ENCODE measurements at places on chromosomes 3 and 15. TPM values are rescaled to one million over a fixed set of nuclear protein-coding genes. Genes with fewer than 3 reads are reported as not detected.

GRCh38 chr3:65767551-65767950 lies 271.2 kb downstream of the MAGI1 start:
- H3K27me3 ChIP-seq = no peaks in the 10 kb centered on the region
- H3K27ac ChIP-seq = no peak overlapping the region
- H3K4me3 ChIP-seq = no peak overlapping the region
- H3K36me3 ChIP-seq = no peaks in the 10 kb centered on the region
- H3K4me1 ChIP-seq = no peaks in the 10 kb centered on the region
- DNase-seq = no peak

- H3K36me3 ChIP-seq = no peaks in the 10 kb centered on the region
- no peaks in the 10 kb centered on the region for H3K4me1 ChIP-seq
- no peak for DNase-seq
- H3K4me3 ChIP-seq = no peak overlapping the region
- no peaks in the 10 kb centered on the region for H3K27me3 ChIP-seq
Measured at GRCh38 chr15:80660119-80660518, 35.0 kb upstream of the ABHD17C start.

DNA sequence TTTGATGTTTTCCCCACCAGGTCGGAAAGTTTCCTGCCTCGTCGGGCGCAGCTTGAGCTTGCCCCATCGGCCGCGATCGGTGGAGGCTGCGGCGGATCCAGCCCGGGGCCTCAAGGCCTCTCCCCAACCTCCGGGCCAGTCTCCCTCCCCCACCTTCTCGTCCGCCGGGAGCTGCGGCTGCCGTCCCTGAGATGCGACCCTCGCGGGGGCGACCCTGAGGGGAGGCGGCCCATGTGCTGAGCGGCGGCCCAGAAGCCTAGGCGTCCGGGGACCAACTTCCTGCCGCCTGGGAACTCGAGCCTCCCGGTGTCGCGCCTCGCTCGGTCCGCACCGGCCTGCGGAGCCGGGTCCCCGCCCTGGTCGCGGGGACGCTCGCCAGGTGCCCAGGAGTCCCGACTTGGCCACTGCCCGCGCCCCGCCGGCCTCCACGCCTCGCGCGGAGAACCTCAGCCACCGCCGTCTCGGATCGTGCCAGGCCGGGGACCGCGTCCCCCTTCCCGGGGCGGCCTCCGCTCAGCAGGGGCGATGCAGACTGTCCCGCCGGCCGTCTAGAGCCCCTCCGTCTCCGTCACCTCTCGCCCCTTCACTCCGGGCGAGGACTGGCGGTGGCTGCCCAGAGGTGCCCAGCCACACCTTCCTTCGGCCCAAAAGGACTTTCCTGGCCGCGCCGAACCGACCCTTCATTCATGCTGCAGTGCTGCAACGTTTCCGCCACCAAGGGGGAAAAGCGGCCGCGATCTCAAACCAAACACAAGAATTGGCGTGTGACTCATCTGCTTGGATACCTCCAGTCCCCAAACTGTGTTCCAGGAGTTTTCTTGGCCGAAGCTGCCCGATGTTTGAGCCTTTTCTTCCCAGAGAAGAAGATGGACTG lies 656 bp downstream of the SLMAP start:
- peak overlapping the region; percentile 77 for H3K4me3 ChIP-seq
- no peaks in the 10 kb centered on the region for H3K4me1 ChIP-seq
- no peaks in the 10 kb centered on the region for H3K36me3 ChIP-seq
- no peaks in the 10 kb centered on the region for H3K27me3 ChIP-seq

ZBTB20 gene
- total RNA-seq = 90.8 TPM

UBAP1L gene
- total RNA-seq = 1.1 TPM

FAM107A gene
- total RNA-seq = 76.5 TPM

DNA sequence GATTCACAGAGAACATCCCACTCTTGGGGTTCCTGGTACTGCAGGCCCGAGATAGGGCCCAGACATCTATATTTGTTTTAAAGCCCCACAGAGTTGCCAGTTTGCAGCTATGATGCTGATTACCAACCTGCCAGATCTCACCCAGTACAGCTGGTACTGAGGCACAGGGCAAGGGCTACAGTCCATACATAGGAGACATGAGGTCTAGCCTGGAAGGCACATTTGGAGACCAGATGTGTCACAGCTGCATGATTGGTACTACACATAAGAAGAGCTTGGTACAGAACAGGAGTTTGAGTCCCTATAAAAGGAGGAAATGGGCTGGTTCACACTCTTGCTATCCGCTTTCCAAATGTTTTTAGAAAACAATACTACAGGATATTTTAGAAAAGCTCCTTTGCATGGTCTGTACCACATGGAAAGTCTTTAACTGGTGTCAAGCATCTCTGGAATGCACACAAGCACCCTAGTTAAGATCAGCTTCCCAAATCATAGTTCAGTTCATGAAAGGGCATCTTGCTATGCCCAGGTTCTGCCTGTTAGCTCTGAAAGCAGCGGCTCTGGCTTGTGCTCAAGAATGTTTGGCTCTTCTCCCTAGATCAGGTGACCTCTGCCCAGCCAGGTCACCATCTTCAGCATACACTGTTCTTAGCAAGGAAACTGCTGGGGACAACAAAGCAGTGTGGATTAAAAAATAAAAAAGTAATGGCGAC lies 20.6 kb downstream of the MTMR14 start:
- H3K4me1 ChIP-seq = peaks cover 64% of the 10 kb centered on the region
- peaks cover 84% of the 10 kb centered on the region for H3K36me3 ChIP-seq
- DNase-seq = no peak
- H3K4me3 ChIP-seq = no peak overlapping the region
- peak overlapping the region; percentile 84 for H3K27ac ChIP-seq

- H3K4me3 ChIP-seq = no peak overlapping the region
- H3K27ac ChIP-seq = peak overlapping the region; percentile 78
- no peak for DNase-seq
- no peaks in the 10 kb centered on the region for H3K27me3 ChIP-seq
- H3K36me3 ChIP-seq = no peaks in the 10 kb centered on the region
Measured at GRCh38 chr15:98786717-98787116, 138.4 kb downstream of the IGF1R start.

GRCh38 chr3:5232570-5232969 lies 45.1 kb downstream of the EDEM1 start:
- H3K27me3 ChIP-seq = no peaks in the 10 kb centered on the region
- H3K36me3 ChIP-seq = no peaks in the 10 kb centered on the region
- no peaks in the 10 kb centered on the region for H3K4me1 ChIP-seq
- DNase-seq = no peak
- H3K4me3 ChIP-seq = no peak overlapping the region

- no peak overlapping the region for H3K27ac ChIP-seq
- H3K27me3 ChIP-seq = no peaks in the 10 kb centered on the region
- H3K4me3 ChIP-seq = no peak overlapping the region
- DNase-seq = no peak
- peaks cover 7% of the 10 kb centered on the region for H3K4me1 ChIP-seq
Measured at GRCh38 chr15:93249623-93250022, 160.6 kb upstream of the RGMA start.

- peak overlapping the region; percentile 80 for H3K27ac ChIP-seq
- DNase-seq = peak; percentile 83
- no peaks in the 10 kb centered on the region for H3K27me3 ChIP-seq
- no peak overlapping the region for H3K4me3 ChIP-seq
Measured at GRCh38 chr15:60374628-60375081, 23.1 kb downstream of the ANXA2 start.

GRCh38 chr3:152183473-152183872 lies 85.3 kb upstream of the MBNL1 start:
- H3K36me3 ChIP-seq = no peaks in the 10 kb centered on the region
- no peak overlapping the region for H3K4me3 ChIP-seq
- no peak for DNase-seq
- no peaks in the 10 kb centered on the region for H3K27me3 ChIP-seq
- H3K27ac ChIP-seq = no peak overlapping the region

DNA sequence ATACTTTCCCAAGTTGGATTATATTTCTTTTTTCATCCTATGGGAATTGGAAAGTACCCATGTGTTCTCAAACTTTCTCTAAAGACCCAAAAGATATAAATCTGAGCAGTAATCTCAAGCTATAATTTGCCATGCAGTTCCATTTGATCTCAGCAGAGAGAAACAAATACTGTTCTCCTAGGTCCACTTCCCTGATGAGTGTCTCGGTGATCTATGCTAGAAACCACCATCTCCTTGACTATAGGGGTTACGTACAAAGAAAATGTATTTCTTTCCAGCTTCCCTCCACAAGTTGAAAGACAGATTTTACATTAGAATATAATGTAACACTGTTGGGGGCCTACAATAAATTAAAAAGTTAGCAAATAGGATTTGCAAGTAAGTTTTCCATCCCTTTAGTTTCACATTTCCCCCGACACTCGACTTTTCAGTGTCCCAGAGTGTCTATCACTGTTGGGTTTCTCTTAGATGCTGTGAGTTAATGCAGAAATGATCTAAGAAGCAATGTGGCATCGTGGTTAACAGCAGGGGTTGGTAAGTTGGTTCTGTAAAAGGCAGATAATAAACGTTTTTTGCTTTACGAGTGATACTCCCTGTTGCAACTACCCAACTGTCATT lies 465.1 kb upstream of the CFAP20DC start:
- no peaks in the 10 kb centered on the region for H3K36me3 ChIP-seq
- no peaks in the 10 kb centered on the region for H3K27me3 ChIP-seq
- H3K4me1 ChIP-seq = no peaks in the 10 kb centered on the region
- no peak overlapping the region for H3K4me3 ChIP-seq
- DNase-seq = no peak

DNA sequence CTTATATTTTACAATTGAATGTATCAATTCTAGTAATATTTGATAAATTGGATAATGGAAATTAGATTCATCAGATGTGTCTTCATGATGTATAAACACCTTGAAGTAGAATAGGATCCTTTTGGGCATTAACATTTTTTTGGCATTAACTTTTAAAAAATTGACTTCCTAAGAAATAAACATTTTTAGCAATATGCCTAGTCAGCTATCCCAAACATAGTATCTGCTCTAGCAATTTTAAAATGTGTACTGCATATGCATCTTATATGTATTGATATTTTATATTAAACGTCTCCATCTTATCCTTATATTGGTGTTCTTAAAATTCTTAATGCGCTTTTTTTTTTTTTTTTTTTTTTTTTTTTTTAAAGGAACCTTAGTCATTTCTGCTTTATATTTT lies 8.5 kb downstream of the CCNDBP1 start:
- no peaks in the 10 kb centered on the region for H3K27me3 ChIP-seq
- DNase-seq = no peak
- no peak overlapping the region for H3K4me3 ChIP-seq
- no peak overlapping the region for H3K27ac ChIP-seq
- H3K4me1 ChIP-seq = peaks cover 24% of the 10 kb centered on the region
- H3K36me3 ChIP-seq = peaks cover 42% of the 10 kb centered on the region

- peak overlapping the region; percentile 64 for H3K4me3 ChIP-seq
- H3K27ac ChIP-seq = peak overlapping the region; percentile 91
- H3K4me1 ChIP-seq = peaks cover 38% of the 10 kb centered on the region
- H3K36me3 ChIP-seq = no peaks in the 10 kb centered on the region
- no peaks in the 10 kb centered on the region for H3K27me3 ChIP-seq
Measured at GRCh38 chr3:11643201-11643603, 513 bp downstream of the VGLL4 start.

LYZL4 gene
- total RNA-seq = not detected

LRTM1 gene
- not detected for total RNA-seq

GRCh38 chr3:82568776-82569338 lies 807.4 kb upstream of the GBE1 start:
- H3K4me3 ChIP-seq = no peak overlapping the region
- no peaks in the 10 kb centered on the region for H3K4me1 ChIP-seq
- no peaks in the 10 kb centered on the region for H3K36me3 ChIP-seq
- H3K27ac ChIP-seq = no peak overlapping the region

DNA sequence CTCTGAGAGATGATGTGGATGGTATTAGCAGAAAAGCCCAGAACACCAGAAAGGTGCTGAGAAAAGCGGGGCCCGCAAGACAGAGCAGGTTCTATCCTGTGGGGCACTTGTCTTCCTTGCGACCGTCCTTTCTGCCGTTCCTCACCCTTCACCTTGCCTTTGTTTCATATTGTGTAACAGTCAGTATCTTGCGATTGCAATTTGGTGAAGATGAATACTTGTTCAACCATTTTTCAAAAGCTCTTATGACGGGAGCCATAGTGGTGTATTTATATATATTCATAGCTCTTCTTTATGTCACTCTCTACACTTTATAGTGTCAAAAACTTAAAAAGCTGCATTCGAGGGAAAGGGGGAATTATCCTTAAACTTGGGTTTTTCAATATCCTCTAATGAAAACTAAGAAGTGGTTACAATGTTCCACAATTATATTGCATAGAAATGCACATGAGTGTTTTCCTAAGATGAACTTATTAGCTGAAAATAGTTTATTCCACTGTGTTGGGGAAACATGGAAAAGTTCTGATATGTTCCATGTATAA lies 797 bp downstream of the MAP3K13 start:
- H3K27ac ChIP-seq = peak overlapping the region; percentile 73
- peak overlapping the region; percentile 66 for H3K4me3 ChIP-seq
- H3K4me1 ChIP-seq = no peaks in the 10 kb centered on the region

Measured in right atrium auricular region (tissue), 2 donors.